ENCODE measurements at places on chromosomes 2 and 18.

DNA sequence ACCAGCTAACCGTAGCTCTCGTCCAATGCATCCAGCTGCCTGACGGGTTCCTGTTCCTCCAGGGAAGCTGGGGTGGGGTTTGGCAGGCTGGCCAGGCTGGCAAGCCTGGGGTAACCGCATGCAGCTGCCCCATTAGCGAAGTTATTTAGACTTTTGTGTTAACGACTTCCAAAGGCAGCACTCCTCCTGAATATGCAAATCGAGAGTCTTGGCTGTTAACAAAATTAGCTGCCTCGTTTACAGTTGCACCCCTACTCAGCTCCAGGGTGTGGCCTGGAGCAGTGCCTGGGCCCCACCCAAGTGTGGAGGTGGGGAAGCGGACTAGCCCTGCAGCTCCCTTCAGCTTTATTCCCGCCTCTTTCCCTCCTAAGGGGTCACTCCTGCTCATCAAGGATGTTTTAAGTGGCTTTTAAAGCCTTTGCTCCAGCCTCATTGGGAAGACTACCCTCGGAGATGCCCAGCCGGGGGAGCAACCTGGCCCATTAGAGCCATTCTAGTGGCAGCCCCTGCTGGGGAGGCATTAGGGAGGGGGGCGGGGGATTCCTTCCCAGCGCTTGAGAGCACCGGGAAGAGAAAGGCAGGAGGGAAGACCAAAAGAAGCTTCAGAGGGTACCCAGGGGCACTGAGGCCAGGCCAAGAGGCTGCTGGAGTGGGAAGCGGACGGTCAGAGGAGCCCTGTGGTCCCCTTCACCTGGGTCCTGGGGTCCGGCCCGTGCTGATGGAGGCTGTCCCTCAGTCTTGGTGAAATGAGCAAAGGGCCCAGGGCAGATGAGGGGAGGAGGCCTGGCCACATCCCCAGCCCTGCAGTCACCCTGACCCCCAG is 204.1 kb downstream of the CELF4 start:
- no peak for DNase-seq

DNA sequence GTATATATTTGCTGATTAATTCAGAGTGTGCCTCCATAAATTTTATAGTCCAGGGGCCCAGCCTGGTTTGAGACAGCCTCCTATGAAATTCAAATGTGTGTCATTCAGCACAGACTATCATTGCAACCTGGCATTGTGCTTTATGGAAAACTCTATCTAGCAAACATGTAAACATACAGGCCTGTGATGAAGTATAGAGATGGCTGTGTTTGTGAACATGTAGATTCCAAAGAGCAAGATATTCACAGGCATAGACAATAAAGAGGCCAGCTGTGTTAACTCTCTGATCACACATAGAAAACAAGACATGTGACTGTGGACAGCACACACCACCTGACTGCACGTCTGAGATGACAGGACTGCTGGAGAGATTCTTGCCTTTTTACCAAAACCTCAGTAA is 297.9 kb downstream of the EN1 start:
- no peak for DNase-seq

DNA sequence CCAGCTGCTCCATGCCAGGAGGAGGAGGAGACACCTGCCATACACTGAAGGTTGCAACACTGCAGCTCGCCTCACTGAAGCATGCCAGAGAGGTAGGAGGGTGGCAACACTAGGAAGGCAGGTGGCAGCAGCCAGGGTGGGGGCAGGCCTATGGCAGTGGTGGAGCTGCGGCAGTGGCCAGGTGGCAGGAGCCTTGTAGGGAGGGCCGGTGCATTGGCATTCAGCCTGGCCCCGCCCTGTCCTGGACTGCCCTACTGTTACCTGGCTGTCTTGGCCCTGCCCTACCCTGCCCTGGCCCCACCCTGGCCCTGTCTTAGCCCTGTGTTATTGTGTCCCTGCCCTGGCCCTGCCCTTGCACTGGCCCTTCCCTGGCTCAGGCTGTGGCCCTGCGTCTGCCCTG is 7.4 kb upstream of the ANKRD62 start:
- DNase-seq: no peak

DNA sequence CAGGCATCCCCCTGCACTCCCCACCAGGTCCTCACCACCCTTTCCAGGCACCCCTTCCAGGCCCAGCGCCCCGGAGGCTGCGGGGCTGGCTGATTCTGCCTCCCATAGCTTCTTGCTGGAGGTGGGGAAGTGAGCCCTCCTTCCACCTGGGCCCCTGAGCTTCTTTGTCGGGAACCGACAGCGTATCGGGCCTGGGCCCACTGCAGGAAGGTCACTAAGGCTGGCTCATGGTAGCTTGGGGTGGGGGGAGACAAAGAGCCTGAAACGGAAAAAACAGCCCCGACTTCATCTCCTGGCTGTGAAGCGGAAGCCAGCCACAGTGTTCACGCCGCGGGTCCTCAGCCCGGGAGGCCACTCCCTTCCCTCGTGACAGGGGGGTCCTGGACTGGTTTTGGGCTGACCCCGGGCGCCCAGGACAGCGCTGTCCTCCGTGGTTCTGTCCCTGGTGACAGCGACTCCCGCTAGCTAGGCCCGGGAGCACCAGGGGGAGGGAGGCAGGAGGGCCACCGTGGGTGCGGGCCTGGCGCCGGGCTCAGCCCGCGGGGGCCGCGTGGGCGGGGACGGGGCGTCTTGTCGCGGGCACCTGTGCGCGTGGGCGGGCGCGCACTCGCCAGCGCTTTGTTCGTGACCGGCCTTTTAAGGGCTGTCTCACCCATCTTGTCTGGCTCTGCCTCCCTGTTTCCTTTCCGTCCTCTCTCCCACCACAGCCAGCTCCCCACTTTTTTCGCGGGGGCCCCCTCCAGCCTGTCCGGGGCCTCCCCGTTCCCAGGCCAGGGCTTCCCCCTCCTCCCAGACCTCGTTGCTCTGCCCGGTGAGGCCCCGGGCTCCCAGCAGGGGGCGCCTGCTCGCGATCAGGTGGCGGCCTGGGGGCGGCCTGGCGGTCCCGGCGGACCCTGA is 64.9 kb downstream of the DNMT3A start:
- peak; percentile 63 for DNase-seq

DNA sequence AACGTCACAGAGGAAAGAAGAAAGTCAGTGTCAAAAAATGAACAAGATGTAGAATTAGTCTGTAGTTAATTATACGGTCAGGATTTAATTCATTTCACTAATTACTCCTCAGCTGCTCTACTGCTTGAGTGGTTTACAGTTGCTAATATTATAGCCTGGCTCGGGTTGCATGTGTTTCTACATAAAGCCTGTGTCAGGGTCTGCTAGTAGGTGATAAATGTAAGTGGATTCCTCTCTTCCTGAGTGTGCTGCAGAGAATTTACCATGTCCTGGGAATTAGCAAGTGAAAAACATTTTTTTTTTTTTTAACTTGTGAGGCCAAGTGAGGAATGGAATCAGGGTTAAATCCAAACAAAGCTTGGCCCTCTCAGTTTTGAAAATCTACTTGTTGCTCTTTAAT is 622.6 kb downstream of the EPHA4 start:
- DNase-seq: no peak

DNA sequence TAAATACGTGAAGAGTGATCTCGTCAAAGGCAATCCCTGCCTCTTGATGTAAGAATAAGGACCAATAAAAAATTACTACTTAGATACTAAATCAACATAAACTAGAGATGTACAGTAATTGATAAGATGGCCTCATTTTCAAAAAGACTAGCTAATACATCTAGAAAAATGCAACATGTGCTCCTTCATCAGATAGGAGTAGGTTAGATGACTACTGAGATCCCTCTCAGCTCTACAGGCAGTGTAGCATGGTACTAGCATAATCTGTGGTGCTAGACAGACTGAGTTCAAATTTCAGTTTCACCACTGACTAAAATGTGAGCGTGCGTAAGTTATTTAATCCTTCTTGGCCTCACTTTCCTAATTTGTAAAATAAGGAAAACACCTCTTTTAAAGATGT is 82.6 kb upstream of the FRZB start:
- no peak for DNase-seq

GRCh38 chr2:142130111-142131009 is 456 bp downstream of the LRP1B start:
- DNase-seq: no peak

GRCh38 chr2:237455764-237456163 is 31.3 kb upstream of the MLPH start:
- DNase-seq: no peak

DNA sequence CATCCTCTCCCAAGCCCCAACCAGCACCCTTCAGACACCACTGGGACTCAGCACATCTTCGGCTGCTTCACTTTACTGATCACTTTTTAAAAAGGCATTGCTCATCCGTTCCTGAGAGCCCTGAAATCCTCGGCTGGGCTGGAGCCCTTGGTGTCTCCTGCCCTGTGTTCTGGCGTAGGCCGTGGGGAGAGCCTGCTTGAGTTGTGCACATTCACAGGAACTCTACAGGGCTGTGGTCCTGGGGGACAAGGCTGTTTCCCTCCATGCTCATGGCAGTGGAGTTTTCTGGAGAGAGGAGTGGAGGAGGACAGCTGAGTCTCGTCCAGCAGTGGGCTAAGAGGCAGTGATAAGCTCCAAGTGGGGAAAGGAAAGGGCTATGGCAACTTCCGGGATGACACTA is 15.9 kb downstream of the CENPA start:
- no peak for DNase-seq

DNA sequence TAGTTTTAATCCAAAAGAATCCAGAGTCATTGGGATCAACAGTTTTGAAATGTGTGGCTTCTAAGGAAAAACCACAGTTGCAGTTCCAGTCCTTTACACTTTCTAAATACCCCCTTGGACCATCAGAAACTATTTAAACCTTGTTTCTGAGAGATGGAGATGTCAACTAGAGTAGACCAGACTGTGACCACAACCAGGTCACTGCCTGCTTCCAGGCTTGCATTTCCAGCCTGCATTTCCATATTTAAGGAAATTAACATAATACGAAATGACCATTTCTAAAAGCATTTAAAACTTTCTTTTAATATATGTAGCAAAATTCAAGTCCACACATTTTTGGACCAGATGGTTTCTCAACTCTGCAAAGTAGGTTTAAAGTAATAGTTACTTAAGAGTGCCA is 38.4 kb downstream of the ADD2 start:
- DNase-seq: no peak

DNA sequence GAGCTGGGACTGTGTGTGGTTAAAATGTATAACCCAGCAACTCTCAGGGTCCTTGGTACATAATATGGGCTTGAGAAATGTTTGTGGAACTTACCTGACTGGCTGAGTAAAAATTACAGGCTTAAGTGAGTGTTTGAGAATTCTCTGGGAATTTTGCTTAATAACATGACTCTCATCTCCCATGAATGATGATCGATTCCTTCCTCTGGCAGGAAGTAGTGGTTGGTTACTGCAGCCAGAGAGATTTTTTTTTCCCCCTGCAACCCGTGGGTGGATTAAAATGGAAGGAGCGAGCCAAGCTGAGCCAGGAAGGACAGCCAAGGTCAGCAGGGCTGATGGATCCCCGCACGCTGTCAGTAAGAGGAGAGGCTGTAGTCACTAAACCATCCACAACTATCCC is 40.6 kb upstream of the RFX8 start:
- DNase-seq: no peak

DNA sequence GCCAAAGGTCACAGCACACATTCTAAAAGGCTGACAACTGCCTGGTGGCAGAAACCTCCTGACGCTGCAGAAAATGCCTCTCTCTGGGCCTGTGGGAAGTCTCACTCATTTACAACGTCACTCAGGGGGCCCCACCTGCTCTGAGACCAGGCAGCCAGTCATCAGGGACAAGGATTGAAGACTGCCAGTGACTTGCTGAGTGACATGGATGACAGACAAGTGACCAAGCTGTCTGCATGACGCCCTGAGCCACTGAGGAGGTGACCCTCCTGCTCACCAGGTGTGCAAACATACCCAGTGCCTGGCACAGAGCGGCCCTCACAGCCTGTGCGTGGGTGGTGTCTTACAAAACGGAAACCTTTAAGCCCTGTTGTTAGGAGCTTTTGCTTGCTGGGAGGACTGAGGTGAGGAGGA is 392.4 kb downstream of the TNS1 start:
- DNase-seq: peak; percentile 28

DNA sequence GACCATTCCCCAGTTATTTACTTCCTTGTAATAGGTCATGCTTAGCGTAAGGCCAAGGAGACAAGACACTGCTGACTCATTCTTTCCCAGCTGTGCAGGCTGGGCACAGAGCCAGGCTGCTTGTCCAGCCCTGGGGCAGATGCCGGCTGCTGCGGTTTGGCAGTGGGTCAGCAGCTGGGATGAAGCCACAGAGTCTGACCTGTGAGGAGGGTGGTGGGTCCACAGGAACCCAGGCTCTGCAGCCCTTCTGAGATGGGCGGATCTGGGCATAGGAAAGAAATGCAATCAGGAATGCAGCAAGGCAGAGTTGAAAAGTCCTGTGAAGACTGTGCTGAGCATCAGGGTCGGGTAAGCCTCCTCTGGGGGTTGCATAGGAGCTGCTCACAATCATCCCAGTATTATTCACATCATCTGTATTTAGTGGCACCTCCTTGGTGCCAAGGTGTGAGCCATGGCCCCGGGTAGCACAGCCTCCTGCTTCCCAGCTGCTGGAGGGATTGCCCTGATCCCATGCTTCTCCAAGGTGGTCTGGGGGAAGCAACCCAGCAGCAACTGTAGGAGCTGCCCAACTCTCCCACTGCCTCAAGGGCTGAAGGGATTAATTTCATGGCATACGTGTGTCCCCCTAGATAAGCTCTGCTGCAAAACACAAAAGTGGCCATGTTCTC is 139.0 kb downstream of the DDX1 start:
- no peak for DNase-seq

DNA sequence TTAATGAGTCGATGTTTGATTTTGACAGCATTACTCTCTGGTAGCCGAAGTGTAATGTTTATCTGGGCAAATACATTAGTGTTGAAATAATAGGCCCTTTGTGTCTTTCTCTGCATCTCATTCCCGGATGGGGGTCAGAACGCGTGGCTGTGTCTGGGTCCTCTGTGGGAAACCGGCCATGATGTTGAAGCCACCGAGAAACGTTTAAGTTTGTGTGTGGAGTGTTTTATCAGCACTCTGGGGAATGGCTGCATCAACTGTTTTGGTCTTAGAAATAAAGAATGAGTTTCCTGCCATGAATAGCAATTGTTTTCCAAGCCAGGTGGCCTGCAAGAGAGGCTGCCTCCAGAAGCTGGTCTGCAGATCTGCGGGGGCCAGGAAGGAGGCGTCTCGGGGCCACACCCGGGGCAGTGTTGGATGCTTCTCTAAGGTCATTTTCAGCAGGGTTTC is 69.7 kb downstream of the RNF144A start:
- no peak for DNase-seq

GRCh38 chr18:45503990-45504389 is 111.3 kb upstream of the SLC14A2 start:
- DNase-seq: no peak
